ENCODE measurements at places on chromosomes 5 and 9.

- DNase-seq: no peak
Observed at GRCh38 chr9:7088611-7089010, 330.8 kb downstream of the KDM4C start.

GRCh38 chr5:150166650-150167511 is at the start of gene CDX1:
Gene CDX1, plus strand, starts transcription at chr5:150166778. Its CDS starts 99 bp downstream, at chr5:150166877.
- DNase-seq: no peak

GRCh38 chr5:12023614-12024241 is 119.5 kb upstream of the CTNND2 start:
- DNase-seq: no peak

- DNase-seq: no peak
Observed at GRCh38 chr9:33731625-33732024, 63.7 kb upstream of the PRSS3 start.

DNA sequence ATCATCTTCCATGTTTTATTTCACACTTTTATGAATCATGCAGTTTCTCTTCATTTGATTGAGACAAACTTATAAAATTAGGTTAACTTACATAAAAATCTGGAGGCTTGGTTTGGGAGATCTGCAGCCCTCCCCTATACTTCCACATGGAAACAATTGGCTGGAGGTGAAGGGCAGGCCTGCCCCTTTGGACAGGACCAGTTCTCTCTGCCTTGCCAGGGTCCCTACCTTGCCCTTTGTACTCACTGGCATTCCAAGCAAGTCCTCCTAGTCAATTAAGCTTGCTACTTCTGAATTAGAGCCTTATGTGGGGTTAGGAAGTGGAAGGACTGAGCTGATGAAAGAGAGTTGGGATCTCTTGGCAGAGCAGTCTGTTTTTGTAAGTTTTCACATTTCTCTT is 257.3 kb downstream of the GAS1 start:
- DNase-seq: no peak

DNA sequence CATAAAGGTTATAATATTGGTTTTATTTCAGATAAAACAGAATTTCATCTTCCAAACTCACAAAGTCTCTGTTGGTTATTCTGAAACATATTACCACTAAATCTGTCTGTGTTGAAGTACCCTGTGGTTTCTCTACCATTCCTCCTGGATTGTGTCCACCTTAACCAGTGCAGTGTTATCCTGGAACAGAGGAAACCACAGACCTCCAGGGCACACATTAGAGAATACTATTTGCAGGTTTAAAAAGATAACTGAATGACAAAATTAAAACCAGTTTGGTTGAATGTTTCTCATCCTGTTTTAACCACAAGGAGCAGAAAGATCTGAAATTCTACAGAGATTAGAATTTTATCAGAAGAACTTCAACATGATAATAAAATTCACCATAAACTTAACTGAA is 251.8 kb downstream of the CWC27 start:
- no peak for DNase-seq

All from stimulated activated CD4-positive, alpha-beta T cell treated with anti-CD3 and anti-CD28 coated beads, TNF-alpha, amount 100 ng/mL, for 1 hour (primary cell).